ENCODE measurements at places on chromosomes 11 and 22.
A peak's percentile ranks its signal among the peaks of the same experiment; 100 is the strongest.

DNA sequence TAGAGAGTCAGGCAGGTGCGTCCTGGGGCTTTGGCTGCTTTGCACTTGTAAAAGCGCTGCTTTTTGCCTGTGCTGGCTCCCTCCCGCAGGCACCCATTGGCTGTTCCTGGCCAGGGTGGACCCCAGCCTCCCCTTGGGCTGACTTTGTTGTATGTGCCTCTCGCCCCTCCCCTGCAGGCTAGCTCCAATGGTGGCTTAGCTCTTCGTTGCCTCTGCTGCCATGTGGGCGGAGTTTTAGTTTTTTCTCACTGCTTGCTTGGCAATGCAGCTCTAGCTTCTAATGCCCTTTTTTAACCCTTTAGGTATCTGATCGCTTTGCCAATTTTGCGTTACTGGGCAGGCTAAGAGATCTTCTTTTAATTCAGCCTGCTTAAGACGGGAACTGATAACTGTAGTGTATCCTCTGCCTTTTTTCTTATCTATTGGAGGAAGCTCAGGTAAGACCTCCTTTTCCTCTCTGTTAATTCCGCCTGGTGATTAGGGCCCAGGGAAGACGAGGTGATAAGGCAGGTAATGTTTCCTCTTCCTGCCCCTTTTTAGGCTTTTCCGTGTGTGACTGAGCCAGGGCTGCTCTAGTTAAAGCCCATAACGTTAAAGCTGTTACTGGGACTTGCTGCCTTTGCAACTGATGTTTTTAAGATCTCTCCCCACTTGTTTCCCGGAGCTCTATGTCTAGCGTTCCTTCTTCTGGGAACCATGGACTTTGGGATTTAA lies 11.7 kb upstream of the GLYATL1 start:
- H3K27me3 ChIP-seq: peaks cover 47% of the 10 kb centered on the region
- DNase-seq: no peak
- H3K4me1 ChIP-seq: peaks cover 14% of the 10 kb centered on the region
- no peak overlapping the region for H3K27ac ChIP-seq
- H3K4me3 ChIP-seq: no peak overlapping the region

DNA sequence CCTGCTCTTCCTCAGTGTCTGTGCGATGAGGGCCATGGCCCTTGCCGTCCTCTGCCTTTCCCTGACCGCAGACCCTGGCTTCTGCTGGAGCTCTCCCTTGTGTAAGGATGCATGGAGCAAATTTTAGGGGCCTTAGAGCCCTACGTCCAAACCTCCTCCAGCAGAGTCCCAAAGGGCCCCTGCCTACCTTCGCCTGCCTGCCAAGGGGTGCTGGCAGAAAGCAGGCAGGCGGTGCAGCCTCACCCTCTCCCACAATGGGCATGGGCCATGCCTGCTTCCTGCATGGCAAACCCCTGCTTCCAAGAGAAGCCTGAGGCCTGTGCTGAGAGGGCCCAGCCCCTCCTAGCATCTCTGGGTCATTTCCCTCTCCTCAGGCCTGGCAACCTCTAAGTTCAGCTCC lies 71.3 kb upstream of the FGF3 start:
- DNase-seq: no peak
- H3K4me1 ChIP-seq: peaks cover 5% of the 10 kb centered on the region
- no peaks in the 10 kb centered on the region for H3K36me3 ChIP-seq
- H3K27ac ChIP-seq: no peak overlapping the region
- no peak overlapping the region for H3K4me3 ChIP-seq

DNA sequence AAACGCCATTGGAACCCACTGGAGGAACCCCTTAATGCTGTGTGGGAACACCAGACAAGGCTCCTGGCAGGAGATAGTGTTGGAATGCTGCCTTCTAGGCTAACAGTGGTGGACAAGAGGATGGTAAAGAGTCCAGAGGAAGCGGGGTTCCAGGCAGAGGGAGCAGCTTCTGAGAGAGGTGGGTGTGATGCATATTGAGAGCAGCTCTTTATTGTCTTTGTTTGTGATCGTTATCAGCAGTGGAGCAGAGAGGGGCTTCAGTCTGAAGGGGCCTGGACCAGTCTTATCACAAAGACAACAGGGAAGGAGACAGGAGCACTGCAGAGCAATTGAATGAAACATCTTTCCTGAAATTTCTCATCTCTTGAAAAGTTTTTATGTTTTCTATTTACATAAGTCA lies 106.8 kb upstream of the PLET1 start:
- H3K27me3 ChIP-seq: no peaks in the 10 kb centered on the region
- no peak for DNase-seq
- H3K4me1 ChIP-seq: peaks cover 8% of the 10 kb centered on the region
- peaks cover 4% of the 10 kb centered on the region for H3K36me3 ChIP-seq

DNA sequence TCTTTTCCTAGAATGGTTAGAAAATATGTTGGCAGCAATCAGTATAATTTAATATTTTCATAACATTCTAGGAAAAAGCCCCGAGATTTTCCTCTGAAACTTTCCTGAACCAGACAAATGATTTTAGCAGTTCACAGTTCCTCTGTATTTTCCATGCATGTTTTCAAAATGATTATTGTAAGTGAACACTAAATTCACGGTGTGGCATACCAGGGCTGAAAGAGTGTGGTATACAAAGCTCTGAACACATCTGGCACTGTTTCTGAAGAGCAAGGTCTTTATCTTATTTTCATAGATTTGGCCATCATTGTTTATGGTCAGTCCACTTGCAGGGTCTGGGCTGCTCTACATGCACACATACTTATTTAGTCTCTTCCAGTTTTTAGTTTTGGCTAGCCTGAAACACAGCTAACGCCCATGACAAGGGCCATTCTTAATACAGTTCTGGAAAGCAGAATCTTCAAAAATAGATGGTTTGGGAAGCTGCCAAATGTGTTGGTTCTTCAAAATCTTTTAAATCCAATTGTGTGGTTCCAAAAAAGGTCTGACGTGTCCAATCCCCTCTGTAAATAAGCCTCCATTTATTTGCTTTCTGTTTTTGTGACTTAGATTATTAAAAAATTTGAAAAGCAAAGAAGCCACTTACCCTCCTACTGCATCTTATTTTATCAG lies 7.9 kb upstream of the GAB2 start:
- H3K36me3 ChIP-seq: peaks cover 2% of the 10 kb centered on the region
- DNase-seq: no peak
- H3K4me3 ChIP-seq: no peak overlapping the region
- H3K27ac ChIP-seq: no peak overlapping the region

DNA sequence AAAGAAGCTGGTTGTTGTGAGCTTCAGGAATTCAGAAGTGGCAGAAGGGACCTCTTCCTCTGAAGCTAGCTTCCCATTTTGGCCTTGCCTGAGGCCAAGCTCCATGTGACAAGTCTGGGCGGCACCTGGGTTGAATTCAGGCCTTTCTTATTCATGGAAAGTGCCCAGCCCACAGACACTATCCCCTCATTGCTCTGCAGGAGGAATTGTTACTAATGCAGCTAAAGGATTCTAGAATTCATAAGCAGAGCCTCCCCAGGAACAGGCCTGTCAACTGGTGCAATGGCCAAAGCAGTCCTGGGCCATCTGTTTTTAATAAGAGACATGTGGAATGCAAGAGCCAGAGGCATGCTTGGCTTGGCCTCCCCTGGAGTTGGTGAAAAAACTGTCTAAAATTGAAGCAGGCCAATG lies 71.4 kb downstream of the SLC1A2 start:
- peaks cover 19% of the 10 kb centered on the region for H3K4me1 ChIP-seq
- peak overlapping the region; percentile 90 for H3K27ac ChIP-seq
- peaks cover 5% of the 10 kb centered on the region for H3K36me3 ChIP-seq
- H3K27me3 ChIP-seq: no peaks in the 10 kb centered on the region
- no peak for DNase-seq

GRCh38 chr11:106156290-106156937 lies 79.0 kb downstream of the AASDHPPT start:
- H3K27ac ChIP-seq: no peak overlapping the region
- H3K4me3 ChIP-seq: no peak overlapping the region
- DNase-seq: no peak

DNA sequence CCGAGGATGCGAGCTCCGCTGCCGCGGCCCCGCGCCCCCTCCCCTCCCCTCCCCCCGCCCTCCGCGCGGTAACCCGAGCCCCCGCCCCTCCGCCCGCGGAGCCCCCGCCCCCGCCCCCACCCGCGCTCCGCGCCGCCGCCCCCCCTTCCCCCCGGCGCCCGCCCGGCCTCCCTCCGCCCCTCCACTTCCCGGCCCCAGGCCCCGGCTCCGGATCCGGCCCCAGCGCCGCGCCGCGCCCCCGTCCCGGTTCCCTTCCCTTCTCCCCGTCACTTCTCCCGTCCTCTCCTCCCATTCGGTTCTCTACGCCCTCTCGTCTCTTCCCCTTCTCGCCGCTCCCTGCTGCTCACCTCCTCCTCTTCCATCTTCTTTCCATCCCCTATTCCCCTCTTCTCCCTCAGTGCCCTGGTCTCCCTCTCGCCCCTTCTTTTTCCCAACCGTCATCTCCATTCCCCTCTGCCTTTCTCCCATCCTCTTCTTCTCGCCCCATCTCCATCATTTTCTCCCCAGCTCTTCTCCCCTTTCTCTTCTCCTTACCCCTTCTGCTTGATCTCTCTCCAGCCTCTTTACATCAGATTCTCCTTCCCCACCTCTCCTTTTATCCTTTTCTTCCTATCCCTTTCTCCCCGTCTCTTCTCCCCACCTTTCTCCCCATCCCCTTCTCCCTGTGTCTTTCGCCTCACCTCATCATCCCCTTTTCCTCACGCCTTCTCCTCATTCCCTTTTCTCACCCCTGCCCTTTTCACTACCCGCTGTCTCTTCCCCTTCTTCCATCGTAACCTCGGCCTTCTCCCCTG lies at the start of gene DCHS1:
Gene DCHS1 (minus strand): TSS at position 20 of the 794 bp plus-strand sequence. CDS start 14,196 bp downstream, outside the sequence.
- H3K27ac ChIP-seq: peak within 1 kb of the TSS; percentile 48
- peak; percentile 43 for DNase-seq
- no peaks in the 10 kb centered on the region for H3K27me3 ChIP-seq
- H3K36me3 ChIP-seq: peaks cover 6% of the 10 kb centered on the region

- H3K4me1 ChIP-seq: peaks cover 43% of the 10 kb centered on the region
- H3K36me3 ChIP-seq: no peaks in the 10 kb centered on the region
- peak overlapping the region; percentile 98 for H3K4me3 ChIP-seq
- H3K27ac ChIP-seq: peak overlapping the region; percentile 95
These were observed 1.5 kb downstream of the HIPK3 start for GRCh38 chr11:33258631-33259205.

GRCh38 chr22:30245985-30246813 lies at the start of gene LIF:
LIF (minus strand) TSS chr22:30246759; CDS start chr22:30246695, 64 bp downstream.
- peak within 1 kb of the TSS; percentile 27 for H3K27ac ChIP-seq
- H3K4me1 ChIP-seq: peaks cover 45% of the 10 kb centered on the region
- peaks cover 6% of the 10 kb centered on the region for H3K36me3 ChIP-seq
- no peaks in the 10 kb centered on the region for H3K27me3 ChIP-seq

GRCh38 chr11:117696540-117696939 lies 100.5 kb downstream of the DSCAML1 start:
- H3K4me1 ChIP-seq: peaks cover 2% of the 10 kb centered on the region
- H3K27ac ChIP-seq: no peak overlapping the region
- no peak overlapping the region for H3K4me3 ChIP-seq
- H3K27me3 ChIP-seq: peaks cover 36% of the 10 kb centered on the region
- no peak for DNase-seq
- no peaks in the 10 kb centered on the region for H3K36me3 ChIP-seq

- peaks cover 20% of the 10 kb centered on the region for H3K27me3 ChIP-seq
- no peak overlapping the region for H3K27ac ChIP-seq
- DNase-seq: no peak
- no peak overlapping the region for H3K4me3 ChIP-seq
These were observed 965 bp downstream of the OR9Q1 start for GRCh38 chr11:58024601-58025091.

- DNase-seq: no peak
- H3K36me3 ChIP-seq: no peaks in the 10 kb centered on the region
- no peaks in the 10 kb centered on the region for H3K27me3 ChIP-seq
- no peak overlapping the region for H3K4me3 ChIP-seq
- H3K4me1 ChIP-seq: no peaks in the 10 kb centered on the region
These were observed 40.0 kb downstream of the TENM4 start for GRCh38 chr11:79400717-79401330.

DNA sequence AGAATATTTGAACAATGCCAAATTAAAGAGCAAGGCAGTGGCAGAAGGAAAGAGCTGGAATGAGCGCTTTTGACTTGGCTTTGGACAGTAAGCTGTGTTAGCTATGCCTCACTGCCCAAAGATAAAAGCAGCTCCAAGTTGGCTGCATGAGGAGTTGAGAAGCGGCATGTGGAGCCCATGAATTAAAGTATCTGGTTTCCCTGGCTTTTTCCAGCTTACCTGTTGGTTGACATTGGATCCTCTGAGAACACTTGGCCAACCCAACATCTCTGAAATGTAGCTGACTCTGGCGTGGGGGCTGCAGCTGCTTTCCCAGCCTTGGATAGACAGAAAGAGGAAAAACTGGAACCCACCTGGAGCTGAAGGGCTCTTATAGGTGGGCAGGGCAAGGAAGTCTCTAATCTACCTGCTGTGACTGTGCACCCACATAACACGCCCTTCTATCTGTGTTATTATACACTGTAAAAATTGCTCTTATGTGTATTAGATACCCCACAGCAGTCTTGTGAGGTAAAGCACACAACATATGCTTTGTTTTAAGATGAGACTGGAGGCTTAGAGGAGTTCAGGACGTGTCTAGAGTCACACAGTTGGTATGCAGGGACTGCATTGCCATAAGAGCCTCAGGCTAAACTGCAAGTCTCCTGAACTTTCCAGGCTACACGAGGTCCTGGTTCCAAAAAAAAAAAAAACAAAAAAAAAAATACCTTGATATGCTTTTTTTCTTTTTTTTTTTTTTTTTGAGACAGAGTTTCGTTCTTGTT lies 5.8 kb downstream of the UBASH3B start:
- H3K36me3 ChIP-seq: no peaks in the 10 kb centered on the region
- no peak for DNase-seq
- no peaks in the 10 kb centered on the region for H3K27me3 ChIP-seq
- H3K27ac ChIP-seq: peak overlapping the region; percentile 65
- peaks cover 41% of the 10 kb centered on the region for H3K4me1 ChIP-seq

GRCh38 chr11:120525261-120526171 lies 14.0 kb downstream of the GRIK4 start:
- no peak overlapping the region for H3K27ac ChIP-seq
- no peaks in the 10 kb centered on the region for H3K36me3 ChIP-seq
- no peak for DNase-seq
- H3K4me1 ChIP-seq: no peaks in the 10 kb centered on the region
- H3K27me3 ChIP-seq: peaks cover 63% of the 10 kb centered on the region

DNA sequence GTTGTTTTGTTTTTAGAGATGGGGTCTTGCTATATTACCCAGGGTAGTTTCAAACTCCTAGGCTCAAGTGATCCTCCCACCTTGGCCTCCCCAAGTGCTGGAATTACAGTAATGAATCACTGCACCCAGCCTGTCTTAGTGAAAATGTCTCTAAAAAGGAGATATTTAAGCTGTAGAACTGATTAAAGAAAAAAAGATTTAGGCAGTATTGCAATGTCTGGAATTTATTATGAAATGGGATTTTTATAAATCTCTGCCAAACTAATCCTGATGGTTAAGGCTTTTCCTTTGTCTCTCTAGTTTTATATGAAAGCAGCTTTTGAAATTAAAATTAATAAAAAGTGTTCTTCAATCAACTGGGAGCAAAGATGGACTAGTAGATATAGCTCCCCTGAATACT lies 2.1 kb downstream of the PLAAT3 start:
- no peak overlapping the region for H3K4me3 ChIP-seq
- DNase-seq: no peak
- H3K36me3 ChIP-seq: no peaks in the 10 kb centered on the region
- H3K27me3 ChIP-seq: no peaks in the 10 kb centered on the region
- peak overlapping the region; percentile 53 for H3K27ac ChIP-seq
- H3K4me1 ChIP-seq: peaks cover 21% of the 10 kb centered on the region
